ENCODE measurements at places on chromosomes 7 and 10.
A peak's percentile ranks its signal among the peaks of the same experiment; 100 is the strongest.

- DNase-seq: peak; percentile 64
These were observed 18.7 kb downstream of the PTPRE start for GRCh38 chr10:127925471-127926207.

DNA sequence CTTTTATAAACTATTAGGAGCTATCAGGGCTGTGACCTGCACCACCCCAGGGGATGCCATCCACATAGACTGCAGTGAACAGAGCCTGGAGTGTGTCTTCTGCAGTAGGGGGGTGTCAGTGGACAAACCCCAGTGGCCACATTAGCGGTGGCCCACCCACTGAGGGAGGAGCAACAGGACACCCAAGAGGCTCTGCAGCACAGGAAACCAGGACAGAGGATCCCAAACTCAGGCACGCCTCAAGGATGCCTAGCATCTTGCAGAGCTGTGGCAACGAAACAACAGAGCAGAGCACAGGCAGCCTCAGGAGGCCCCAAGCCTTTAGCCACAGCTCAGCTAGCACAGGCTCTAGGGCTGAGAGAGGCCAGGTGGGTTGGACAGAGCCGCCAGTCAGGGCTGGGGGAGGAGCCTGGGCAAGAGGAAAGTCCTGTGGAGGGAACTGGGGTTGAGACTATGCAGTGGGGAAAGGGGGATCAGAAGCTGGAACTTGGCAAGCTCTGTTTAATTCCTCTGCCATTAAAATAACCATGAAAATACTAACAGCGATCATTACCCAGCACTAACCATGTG is 53.8 kb downstream of the GRID1 start:
- peak; percentile 6 for DNase-seq

GRCh38 chr7:64498270-64498669 is 64.6 kb downstream of the ZNF680 start:
- no peak for DNase-seq

DNA sequence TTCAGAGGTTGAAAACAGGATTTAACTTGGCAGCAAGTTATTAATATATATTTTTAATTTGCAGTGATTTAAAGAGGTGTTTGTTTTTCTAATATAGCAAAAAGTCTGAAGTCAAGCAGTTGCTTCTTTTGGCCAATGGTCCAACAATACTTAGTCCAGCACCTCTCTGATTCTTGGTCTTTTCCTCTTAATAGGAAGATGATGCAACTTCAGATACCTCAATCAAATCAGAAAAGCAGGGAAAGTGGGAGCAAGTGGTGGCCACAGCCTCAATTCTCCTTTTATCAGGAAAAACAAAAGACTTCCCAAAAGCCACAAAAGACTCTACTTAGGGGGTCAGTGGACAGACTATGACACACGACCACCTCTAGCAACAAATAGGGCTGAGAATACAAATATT is 133.6 kb upstream of the LRGUK start:
- no peak for DNase-seq
